Thymus (tissue), 14 donors: ENCODE measurements at places on chromosomes 4 and X.
A peak's percentile ranks its signal among the peaks of the same experiment; 100 is the strongest.

DNA sequence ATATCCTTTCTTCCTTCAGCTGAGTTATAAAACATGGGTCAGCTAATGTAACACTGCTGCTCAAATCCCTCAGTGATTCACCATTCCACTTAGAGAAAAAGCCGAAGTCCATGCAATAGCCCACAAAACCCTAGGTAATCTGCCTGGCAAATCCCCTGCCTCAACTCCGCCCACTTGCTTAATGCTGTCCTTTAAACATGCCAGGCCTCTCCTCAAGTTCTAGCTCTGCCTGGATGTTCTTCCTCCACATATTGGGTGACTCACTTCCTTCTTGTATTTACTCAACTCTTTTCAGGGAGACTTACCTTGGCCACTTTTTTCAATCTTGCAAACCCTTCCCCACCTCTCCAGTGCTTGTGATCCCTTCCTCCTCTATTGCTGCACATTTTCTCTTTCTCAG, 89.8 kb downstream of the EMCN start:
- no peak for DNase-seq

DNA sequence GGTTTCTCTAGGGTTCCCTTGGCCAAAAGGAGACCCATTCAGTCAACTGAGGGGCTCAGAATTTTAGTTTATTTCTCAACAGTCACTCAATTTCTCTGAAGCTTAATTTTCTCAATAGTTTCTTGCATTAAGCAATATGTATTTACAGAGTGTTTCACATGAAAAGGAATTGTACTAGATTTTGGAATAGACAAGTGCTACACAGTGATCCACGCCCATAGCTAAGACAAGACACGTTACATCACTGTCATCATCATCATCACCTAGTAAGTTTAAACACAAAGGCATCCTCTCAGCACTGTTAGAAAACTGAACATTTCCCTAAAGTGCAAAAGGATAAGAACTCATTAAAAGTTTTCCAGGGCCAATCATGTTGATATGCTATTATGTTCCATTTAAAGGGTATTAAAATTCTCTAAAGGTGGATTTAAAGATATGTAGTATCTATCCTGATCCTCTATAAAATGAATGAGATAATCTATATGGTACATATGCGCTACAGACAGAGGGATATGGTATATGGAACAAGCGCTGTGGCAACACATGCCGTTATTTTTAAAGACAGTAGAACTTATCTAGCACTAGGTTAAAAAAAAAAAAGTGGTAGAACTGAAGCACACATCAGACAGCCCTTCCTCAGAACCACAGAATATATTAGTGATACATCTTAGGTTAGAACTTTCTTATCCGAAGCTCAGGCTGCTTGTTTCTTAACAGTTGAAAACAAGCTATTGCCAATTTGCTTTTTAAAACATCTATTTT, 12.1 kb downstream of the PPA2 start:
- DNase-seq = no peak

DNA sequence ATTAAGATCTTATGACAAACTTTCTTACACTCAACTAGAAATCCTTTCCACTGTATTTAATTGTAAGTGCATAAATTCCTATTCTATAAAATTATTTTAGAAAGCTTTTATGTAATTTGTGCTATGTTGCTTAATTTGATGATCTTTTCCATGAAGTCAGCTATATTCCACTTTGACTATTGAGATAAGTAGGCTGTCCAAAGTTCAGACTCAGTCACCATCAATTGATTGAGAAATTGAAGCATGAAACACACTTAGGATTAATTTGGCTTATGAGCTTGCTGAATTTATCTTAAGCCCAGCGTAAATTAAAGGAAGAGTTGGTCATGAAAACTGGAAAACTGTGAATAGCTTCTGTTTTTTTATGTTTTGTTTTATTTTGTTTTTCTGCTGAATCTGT, 18.7 kb upstream of the UGT2B10 start:
- no peak for DNase-seq

DNA sequence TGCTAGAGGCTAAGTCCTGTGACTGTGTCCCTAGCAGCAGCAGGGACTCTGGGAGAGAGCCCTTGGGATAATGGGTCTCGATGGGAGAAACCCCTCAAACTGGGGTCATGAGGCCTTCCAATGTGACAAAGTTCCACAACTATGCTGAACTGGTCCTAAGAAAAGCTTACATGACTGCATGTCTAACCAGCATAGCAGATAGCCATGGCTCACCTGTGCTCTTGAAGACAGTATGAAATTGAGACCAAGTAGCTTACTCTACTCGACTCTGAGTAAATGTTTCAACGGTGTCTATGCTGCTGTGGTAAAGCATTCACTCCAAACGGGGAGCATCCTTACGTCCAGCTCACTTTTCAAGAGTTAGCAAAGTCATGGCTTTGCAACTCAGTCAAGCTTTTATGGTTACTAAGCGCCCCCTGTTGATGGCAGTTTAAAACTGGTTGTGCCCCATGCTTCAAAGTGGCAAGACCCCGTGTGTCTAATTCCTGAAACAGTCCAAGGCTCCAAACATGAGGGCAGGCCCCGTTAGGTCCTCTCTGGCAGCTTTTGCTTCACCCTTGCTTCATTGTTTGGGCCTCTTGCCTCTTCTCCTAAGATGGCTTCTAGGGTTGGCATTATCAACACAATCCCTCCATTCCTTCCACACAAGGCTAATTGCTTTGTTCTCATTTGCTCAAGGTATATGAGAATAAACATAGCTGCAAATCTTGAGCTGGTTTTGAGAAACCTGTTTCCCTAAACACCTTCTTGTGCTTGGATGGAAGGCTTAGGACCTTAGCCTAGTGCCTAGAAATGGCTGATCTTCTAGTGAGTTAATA, 46.6 kb downstream of the CCNG2 start:
- DNase-seq = peak; percentile 83

DNA sequence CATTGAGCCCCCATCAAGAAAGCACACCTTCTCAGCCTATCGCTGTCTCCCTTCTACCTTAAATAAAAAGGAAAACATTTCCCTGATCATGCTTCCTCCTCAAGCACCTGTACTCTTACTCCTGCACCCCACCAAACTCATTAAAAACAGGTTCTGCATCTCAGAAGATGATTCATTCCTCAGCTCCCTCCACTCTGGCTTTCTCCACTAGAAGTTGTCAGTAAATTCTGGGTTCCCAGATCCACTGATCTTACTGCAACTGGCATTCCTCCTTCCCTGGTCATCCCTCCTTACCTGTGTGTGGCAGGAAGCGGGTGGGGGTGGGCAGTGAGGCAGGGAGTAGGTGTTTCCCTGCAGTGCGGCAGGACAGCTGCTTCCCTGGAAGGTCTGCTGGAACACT, 108.8 kb downstream of the GPR143 start:
- DNase-seq = no peak

- DNase-seq = no peak
These were observed 90.9 kb downstream of the SH3RF1 start for GRCh38 chr4:169179609-169180521.

- no peak for DNase-seq
These were observed 126.4 kb upstream of the SMIM10 start for GRCh38 chrX:134864431-134864830.

DNA sequence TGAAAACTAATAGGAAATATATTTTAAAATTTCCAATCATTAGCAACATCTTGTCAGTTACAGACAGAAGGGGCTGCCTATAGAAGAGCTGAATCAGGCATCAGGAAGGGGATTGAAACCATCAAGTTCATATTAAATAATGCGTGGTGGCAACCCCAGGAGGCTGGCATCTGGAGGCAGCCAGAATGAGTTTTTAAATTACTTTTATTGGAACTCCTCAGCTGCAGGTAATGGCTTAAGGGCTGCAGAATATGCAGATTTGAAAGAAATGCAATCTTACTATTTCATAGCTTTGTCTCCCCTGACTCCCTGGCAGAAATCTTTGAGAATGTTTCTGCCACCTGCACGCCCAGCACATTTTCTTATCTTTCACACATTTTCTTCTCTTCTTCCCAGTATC, 711.6 kb downstream of the PCDH19 start:
- no peak for DNase-seq

GRCh38 chr4:146063143-146063542, 112.4 kb upstream of the LSM6 start:
- DNase-seq = no peak

GRCh38 chr4:16123356-16124084, 39.7 kb upstream of the PROM1 start:
- DNase-seq = no peak

DNA sequence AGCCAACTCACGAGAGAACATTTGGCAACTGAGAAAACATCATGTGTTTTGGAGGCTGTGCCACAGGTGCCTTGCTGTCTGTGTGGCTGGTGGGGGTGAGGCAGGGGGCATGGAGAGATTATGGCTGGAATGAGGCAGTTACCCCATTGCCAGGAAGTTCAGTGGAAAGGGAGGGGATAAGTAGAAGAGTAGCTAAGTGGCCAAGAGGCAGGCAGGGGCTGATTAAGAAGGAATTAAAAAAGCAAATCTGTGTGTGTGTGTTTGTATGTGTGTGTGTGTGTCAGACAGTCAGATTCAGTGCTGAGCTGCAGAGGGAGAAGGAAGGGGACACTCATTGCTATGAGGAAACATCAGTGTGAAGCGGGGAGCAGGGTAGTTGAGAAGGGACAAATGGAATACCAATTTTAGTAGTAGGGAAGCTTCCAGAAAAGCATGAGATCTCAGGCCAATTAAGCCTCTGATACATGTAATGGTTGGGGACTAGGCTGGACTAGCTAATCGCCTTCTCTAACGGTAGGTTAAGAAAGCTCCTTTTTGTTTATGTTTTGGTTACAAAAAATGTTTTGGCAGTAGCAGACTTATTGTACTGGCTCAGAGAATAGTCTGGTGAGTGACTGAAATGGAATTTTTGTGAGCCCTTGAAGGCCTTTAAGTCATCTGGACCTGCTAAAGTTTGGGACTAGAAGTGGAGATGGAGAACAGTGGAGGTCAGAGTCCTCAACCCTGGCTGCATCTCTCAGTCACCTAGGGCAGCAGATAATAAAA, 18.5 kb downstream of the TMEM164 start:
- no peak for DNase-seq
